LoVo (cell line): ENCODE measurements at places on chromosomes 3 and 15.

DNA sequence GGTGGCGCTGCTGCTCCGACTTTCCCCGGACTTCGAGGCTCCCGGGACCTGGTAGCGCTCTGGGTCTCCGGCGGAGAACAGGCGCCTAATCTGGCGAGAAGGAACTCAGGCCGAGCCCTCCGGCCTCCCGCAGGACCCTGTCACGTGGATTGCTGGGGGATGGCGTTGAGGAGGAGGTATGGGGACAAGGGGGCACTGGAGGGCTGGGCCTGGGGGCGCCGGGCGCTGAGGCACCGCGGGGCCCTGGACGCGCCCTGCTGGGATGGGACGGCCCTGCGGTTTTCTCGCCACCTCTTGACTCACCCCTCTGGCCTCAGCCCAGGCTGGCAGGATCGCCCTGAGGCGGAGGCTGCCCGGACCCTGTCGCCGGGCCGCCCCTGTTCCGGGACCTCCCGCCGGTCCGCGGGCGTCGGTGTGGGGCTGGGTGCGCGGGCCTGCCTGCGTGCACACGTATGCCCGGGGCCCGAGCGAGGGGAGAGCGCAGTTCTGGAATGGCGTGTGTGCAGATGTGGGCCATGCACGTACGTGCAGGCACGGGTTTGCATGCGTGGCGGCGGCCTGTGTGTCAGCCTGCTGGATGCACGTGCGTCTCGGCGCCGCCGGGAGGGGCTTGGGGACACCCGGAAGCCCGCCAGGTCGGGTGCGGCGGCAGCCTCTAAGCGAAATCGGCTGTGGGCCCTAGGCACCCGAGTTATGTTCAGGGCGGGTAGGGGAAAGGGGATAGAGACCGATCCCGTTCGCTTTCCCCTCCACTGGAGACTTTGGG lies 752 bp downstream of the C15orf39 start:
- DNase-seq: peak; percentile 75

GRCh38 chr15:44595656-44596510 lies 58.9 kb downstream of the EIF3J start:
- no peak for DNase-seq

DNA sequence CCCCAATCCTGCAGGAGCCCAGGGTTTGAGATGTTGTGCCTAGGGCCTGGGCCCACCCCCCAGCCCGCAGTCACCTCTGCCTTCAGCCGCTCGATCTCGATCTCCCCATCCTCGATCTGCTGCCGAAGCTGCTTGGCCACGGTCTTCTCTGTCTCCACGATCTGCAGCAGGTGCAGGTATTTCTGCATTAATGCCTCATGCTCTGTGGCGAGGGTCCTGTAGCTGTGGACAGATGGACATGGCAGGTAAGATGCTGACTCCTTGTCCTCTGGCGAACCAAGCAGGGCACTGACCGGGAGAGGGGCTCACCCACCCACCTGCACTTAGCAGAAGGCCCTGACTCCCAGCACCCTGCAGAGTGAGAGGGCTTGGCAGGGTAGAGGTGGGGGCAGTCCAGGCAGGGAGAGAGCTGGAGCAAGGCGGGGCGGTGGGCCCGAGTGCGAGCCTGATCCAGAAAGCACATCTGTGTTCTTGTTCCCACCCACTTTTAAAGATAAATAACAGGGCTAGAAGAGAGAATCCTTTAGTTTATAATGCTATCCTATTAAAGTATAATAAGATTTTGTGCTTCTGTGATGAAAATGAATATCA lies 32.2 kb downstream of the RASGRF1 start:
- no peak for DNase-seq

DNA sequence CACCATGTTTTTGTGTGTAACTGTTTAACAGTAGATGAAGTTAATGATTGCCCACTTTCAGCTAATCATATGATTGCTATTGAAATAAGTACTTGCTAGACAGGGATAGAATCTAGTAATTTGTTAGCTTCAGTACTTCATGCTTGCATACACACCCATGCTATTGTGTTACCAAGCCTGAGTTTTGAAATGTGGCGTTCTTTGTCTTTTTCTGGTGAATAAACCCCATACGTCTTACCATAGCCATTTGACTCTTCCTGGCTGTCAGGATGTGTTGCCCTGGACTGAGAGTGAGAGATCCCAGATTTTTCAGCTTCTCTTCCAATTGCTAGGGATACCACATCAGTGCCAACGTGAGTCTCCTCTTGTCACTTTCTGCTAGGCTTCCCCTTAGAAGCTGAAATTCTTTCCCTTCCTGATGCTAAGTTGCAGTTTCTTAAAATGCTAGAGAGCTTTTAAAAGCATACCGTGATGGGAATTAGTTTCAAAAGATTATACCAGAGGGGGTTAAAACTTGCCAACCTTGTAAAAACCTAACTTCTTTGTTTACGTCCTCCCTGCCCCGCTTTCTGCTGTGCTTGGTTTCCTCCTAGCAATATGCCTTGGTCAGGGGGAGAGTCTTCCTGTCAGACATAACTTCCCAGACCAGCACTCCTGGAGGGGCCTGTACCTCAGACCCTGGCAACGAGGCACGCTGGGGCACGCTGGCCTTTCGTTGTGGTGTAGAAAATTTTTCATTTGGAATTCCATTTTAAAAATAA lies 62.9 kb upstream of the ULK4 start:
- DNase-seq: no peak

- DNase-seq: no peak
Observed at GRCh38 chr15:88504445-88504844, 36.9 kb downstream of the MRPS11 start.

GRCh38 chr15:70415398-70415797 lies 317.7 kb upstream of the TLE3 start:
- no peak for DNase-seq
